ENCODE measurements at places on chromosomes 7 and 10.

GRCh38 chr7:105256761-105257231, 131.9 kb downstream of the SRPK2 start:
- DNase-seq, result no peak

DNA sequence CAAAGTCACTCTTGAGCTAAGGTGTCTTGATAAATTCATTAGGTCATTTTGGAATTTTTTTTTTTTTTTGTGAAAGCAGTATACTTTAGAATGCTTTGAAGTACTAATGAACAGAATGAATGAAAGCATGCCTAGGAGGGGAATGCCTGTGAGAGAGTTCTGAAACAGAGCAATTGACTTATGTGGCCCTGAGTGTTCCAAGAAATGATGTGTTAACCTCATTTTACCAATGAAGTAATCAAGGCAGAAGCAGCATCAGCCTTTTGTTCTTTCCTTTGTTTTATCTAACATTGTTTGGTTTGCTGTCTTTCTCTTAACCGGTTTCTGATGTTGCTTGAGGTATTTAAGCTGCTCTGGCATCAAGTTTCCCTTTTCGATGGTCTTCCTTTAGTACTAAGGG, 154.6 kb upstream of the HGF start:
- DNase-seq, result no peak

DNA sequence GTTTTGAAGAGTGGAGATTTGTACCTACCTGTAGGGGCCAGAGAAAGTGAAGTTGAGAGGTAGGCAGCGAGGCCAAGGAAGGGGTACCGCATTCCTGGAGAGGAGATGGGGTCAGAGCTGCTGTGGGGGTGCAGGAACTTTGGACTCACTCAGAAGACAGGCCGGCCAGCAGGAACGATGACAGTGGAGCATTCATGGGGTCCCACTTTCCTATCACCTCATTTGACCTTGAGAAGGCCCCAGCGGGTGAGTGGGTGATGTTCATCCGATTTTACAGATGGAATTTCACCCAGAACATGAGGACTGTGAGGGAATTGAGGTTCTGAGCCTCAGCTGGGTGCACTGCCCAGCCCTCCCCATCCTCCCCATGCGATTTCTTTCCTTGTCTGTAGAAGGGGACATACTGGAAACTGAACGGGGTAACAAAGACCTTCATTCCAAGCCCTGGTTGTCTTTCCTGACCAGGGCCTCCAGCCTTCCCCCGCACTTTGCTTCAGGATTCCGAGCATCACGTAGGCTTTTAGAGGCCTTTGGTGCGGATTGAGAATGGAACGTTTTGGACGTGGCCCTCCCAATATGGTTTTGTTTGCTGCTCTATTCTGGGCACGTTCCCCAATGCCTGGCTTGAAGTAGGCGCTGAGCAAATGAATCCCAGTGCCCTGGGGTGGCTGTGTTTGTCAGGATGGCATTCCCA, 87.3 kb downstream of the ADCY1 start:
- no peak for DNase-seq

GRCh38 chr7:33905389-33906032, at the start of gene BMPER:
Gene BMPER, plus strand, starts transcription at chr7:33905539. Its CDS starts 75 bp downstream, at chr7:33905614.
- DNase-seq, result no peak

DNA sequence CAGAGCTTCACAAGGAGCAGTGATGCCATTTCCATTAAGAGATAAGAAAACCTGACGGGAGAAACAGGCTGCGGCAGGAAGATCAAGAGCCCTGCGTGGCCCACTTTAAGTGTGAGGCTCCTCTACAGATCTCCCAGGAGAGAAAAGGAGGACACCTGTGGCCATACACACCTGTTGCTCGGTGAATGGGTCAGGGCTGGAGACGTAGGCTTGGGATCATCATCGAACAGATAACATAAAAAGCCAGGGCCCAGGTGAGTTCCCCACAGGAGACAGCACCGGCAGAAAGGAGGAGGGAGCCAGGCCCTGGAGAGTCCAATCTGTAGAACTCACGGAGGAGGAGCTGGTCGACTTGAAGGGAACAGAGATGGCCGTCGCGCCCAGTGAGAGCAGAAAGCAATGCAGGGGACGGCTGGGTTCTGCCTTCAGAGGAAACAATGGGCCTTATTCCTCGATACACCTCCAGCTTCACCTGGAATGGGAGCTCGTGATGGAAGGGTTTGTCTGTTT, 556.8 kb downstream of the DNAJB6 start:
- no peak for DNase-seq

DNA sequence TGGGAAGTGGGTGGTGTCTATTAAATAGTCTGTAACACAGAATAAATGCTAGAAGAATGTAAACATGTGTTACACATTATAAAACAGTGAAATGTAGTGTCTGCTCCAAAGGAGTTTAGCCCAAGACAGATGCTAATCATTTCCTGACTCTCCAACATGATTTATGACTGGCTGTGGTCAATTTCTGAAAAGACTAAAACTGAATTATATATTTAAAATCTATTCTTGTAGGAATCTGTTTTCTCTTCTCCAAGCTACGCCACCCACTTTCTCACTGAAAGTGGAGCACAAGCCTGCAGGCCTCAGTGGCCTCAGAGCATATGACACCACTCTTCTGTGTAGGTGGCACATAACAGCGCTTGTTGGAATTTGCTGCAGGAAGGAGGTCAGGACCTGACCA, 44.4 kb downstream of the CTTNBP2 start:
- DNase-seq, result no peak

DNA sequence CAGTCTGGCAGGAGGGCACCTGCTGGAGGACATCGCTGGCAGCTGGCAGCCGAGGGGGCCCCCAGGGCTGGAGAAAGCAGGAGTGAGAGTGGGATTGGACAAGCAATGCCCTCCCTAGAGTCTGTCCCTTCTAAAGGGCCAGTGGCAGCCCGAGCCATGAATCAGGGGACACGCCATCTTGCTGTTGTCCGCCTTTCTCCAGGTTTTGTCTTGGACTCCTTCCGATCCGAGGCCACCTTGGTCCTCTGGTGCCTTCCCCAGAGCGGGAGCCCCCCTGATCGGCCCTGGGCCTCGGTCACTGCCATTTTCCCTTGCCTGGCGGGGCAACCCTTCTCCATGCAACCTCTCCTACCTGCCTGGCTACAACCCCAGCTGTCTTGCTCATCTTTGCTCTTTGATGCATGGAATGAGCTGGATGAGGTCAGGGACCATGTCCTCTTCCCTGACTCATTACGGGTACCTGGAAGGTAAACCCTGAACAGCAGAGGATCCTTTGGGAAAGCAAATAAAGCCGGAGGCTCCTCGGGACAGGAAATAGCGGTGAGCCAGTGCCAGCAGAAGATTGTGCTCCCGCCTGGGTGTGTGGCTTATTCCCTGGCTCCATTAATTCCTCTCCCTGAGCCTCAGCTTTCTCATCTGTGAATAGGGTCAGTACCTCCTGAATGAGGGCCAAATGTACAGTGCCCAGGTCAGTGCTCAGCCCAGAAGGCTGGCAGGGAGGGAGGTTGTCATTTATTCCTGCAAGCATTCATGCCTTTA, 112.0 kb downstream of the GRK5 start:
- no peak for DNase-seq

DNA sequence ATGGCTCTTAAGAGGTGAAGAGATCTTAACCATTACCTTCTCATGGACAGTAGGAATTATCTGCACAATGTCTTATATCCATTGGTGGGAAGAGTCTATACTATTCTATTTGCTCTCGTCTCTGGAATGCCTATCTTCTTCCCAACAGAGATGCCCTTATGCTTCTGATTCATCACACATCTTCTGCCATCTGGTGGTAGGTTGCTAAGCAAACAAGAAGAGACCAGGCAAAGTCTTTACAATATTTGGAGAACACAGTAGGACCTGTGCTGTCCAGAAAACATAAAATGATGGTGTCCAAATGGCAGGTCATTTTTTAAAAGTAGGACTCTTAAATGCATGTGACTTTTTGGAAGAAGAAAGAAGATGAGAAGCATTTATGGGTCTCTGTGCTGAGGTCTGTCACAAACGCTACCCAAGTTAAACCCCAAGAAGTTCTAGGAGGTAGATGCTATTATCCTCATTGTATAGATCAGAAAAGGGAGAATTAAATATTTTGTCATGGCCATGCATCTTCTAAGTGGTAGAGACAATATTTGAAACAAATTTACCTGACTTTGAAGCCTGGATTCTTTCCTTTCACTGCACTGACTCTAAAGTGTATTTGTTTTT, 67.8 kb upstream of the NXPH1 start:
- no peak for DNase-seq

DNA sequence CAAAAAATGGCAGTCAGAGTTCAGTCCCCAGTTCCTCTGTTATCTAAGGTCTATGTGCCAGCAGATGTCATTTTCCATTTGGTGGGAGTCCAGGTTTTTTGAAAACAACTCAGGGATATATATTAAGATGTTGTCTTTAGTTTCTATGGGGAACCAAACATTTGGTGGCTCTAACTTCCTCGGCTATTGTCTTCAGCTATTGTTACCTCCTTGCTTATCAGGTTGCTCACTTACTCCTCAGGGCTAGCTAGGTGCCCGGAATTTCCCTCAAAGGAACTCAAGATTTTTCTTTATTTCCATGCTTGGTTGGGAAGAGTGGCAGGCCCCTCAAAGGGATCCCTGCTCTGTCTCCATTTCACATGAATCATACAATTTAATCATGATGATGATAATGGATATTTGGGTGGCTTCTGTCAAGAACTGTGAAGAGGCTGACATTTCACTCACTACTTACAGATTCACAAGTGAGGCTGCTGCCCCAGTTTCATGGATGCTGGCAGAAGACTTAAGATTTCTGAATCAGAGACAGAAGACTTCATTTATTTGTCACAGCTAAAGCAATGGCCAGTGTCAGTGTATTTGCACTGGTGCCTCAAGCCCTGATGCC, 182.8 kb downstream of the PKD1L1 start:
- no peak for DNase-seq

- DNase-seq, result no peak
Measured at GRCh38 chr10:97376413-97376812, 24.7 kb downstream of the RRP12 start.

DNA sequence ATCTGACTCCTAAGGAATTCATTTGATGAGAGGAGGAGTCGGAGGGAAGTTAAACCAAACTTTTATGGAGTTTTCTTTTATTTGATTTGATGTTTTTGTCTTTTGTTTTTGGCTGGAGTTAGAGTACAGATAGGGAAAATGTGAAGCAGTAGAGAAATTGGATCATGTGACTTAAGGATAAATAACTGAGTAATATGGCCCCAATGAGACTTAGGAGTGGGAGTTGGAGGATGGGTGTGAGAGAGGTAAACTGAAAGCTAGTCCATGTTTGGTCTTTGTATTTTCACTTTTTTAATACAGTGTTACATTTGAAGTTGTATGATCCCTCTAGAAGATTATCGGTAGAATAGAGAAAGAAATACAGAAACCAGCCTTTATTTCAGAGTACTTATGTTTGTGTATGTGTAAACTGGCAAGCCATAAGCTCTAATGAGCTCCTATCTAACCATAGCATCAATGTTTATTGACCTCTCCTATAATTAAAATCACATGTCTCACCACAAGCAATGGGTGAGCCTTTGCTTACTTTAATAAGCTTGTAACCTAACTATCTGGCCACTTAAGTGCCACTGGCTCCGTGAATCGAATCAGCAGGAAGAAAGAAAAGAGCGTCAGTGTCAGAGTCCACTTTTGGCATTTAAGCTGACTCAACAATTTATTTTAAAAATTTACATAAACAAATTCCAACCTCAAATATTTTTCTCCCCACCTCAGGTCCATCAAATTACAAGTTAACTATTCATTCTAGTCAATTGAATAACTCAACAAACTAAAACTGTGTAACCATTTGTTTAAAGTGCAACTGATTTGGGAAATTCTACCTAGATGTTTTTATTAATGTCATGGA, 113.8 kb downstream of the EPDR1 start:
- DNase-seq, result no peak

GRCh38 chr10:551373-552252, 137.9 kb downstream of the DIP2C start:
- no peak for DNase-seq

DNA sequence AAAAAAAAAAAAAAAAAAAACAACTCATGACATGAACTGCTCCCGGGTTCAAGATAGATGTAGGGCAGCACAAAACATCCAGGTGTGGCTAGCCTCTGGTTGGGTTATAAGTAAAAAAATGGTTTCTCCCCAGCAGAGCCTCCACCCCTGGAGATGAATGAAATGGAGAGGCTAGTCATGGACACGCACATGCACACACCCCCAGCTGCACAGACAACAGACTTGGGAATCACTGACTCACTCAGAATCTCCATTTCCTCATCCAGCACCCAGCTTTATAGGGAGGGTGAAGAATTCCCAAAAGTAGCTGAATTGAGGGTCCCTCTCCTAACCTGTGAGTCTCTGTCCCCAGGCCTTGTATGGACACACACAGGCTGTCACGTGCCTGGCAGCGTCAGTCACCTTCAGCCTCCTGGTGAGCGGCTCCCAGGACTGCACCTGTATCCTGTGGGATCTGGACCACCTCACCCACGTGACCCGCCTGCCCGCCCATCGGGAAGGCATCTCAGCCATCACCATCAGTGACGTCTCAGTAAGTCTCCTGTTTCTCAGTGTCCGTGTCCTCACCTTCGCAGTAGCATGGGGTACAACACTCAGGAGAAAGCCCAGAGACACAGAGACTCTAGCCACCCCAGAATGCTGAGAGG, 35.0 kb upstream of the LRRC18 start:
- no peak for DNase-seq

GRCh38 chr10:5614155-5614721, 52.2 kb downstream of the ASB13 start:
- no peak for DNase-seq

- DNase-seq, result peak; percentile 33
Measured at GRCh38 chr10:12902135-12902572, 99.4 kb downstream of the CCDC3 start.

- no peak for DNase-seq
Measured at GRCh38 chr7:117698018-117698417, 175.2 kb downstream of the CTTNBP2 start.

GRCh38 chr7:828793-829561, 3.3 kb upstream of the SUN1 start:
- DNase-seq, result no peak

DNA sequence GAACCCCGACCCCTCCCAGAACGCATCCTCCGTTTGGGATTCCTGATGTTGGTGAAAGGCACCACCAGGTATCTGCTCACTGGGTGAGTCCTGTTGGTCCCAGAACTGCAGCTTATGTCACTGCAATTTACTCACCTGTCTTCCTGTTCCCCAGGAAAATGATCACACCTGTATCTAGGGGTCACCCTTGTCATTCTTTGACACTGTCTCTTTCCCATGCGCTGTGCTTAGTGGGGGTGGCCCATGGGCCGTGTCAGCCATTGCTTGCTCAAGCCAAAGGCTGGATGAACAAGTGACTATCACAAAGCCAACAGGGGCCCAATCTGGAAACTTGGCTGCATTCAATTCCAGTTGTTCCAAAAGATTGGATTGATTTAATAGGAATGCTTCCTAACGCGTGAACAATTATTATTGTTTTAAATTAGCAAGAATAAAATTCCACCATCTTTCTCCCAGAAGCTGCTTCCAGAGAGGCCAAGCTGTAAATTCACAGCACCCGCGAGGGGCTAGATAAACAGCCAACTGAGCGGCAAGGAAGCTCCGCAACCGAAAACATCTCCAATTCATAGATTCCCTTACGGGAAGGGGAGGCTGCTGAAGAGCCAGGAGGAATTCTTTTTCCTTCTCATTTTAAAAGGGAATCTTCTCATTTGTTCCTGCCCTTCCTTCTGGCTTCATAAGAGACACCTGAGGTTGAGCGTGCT, 134.8 kb upstream of the ZMIZ1 start:
- no peak for DNase-seq

Data from stimulated activated CD4-positive, alpha-beta T cell treated with anti-CD3 and anti-CD28 coated beads, Interleukin-4, amount 100 ng/mL, for 48 hours (primary cell).